Forelimb muscle (tissue), 1 donor: ENCODE measurements at places on chromosomes 3 and 15. TPM values are rescaled to one million over a fixed set of nuclear protein-coding genes. Genes with fewer than 3 reads are reported as not detected.

Gene FBXL22
- polyA plus RNA-seq: 33.6 TPM

Gene TCAIM
- polyA plus RNA-seq: 25.0 TPM

Gene SUCNR1
- polyA plus RNA-seq: 0.05 TPM

Gene HHLA2
- not detected for polyA plus RNA-seq

Gene NME9
- 0.90 TPM for polyA plus RNA-seq

Gene PYDC2
- polyA plus RNA-seq: not detected

Gene GPR160
- polyA plus RNA-seq: 2.7 TPM

Gene XYLB
- polyA plus RNA-seq: 2.9 TPM

Gene ZNF774
- 2.9 TPM for polyA plus RNA-seq

Gene CCDC39
- 2.7 TPM for polyA plus RNA-seq

Gene GABRB3
- polyA plus RNA-seq: 1.0 TPM

Gene CLDN18
- polyA plus RNA-seq: 0.39 TPM

Gene ITPR1
- polyA plus RNA-seq: 16.4 TPM

Gene ATP2B2
- polyA plus RNA-seq: 6.6 TPM

Gene UBE3A
- 95.0 TPM for polyA plus RNA-seq

GRCh38 chr3:196274585-196274984, 12.9 kb downstream of the PCYT1A start:
- no peak for DNase-seq

GRCh38 chr3:60456180-60456579, 795.1 kb downstream of the FHIT start:
- no peak for DNase-seq

- DNase-seq: no peak
These were observed 242.8 kb upstream of the ICE2 start for GRCh38 chr15:60721707-60722106.

DNA sequence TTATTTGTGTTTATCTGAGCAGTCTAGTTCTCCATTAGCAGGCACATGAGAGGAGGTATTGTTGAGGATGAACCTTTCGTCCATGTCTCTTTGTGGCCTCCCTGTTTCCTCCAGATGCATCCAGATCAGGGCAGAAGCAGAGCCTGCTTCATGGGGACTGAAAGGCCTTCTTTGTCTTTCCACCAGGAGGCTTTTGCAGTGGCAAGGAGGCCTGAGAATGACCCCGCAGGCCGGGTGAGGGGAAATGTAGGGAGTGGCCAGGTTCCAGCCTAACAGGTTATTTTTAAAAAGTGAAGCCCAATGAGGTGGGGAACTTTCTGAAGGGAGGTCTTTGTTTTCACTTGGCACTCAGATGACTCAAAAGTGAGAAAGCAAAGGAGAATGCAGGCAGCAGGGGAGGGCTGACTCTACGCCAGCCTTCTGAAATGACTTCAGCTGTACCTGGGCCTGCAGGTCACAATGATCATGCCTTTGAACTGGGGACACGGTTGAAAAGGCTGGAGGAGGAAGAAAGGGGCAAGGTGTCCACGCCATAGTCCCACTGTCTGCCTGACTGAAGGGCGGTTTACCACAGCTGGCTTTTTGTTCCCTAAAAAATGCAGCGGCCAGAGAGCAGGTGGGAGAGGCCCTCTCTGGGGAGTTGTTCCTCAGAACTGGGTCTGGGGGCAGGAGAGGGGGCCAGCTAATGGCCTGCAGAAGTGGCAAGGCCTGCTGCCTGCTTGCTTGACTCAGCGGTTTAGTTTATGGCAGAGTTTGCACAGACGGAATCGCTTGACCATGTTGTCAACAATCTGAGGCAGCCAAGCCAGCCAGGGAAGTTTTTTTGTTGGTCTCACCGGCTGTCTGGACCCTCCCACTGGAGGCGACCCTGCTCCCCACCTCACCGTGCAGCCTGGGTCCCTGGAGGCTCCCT, 28.7 kb downstream of the CMTM7 start:
- DNase-seq: no peak

- DNase-seq: peak; percentile 17
These were observed 559.3 kb upstream of the GRM7 start for GRCh38 chr3:6301626-6302025.

GRCh38 chr15:88491158-88491557, 23.6 kb downstream of the MRPS11 start:
- no peak for DNase-seq

DNA sequence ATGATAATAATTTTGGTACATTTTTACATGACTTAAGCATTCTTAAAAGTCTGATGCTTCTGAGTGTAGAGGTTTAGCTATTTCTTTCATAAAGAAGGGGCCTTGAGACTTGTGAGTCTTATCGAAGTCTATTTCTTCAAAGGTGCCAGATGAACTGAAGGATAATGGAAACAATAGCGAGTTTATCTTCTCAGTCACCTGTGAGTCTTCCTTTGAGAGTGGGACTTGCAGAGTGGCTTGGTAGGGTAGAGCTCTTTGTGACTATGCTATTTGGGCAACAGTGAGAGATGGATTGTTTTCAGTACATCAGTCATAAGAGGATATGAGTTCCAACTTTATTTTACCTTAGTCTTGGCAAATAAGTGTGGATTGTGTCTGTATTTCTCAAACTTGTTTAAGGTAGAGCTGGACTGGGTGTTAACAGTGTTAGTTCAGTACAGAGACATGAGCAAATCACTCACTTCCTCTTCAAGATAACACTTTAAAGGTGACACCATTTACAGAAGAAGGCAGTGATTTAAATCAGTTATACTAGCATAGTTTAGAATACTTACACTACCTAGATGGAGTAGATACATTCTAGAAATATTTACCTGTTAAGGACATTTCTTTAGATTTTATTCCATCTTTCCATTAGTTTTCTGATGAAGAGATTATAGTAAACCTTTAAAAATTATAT, 3.2 kb downstream of the AKAP13 start:
- no peak for DNase-seq

DNA sequence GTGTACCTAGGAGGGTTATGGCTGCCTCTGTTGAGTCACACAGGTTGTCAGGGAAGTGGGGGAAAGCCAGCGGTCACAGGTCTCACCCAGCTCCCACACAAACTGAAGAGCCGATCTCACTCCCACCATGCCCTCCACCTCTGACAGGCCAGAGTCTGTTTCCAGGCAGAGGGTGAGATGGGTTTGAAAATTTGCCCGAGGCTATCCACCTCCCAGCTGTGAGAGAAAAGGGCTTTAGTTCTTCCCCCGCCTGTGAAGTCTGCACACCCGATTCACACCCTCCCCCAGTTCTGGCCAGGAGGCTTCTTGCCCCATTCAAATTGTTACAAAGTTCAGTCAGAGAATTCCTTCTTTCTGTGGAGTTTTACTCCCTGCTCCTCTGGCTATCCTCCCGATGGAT, 446.9 kb downstream of the EDEM1 start:
- DNase-seq: no peak

GRCh38 chr3:51358981-51359380, 26.1 kb upstream of the MANF start:
- DNase-seq: no peak

DNA sequence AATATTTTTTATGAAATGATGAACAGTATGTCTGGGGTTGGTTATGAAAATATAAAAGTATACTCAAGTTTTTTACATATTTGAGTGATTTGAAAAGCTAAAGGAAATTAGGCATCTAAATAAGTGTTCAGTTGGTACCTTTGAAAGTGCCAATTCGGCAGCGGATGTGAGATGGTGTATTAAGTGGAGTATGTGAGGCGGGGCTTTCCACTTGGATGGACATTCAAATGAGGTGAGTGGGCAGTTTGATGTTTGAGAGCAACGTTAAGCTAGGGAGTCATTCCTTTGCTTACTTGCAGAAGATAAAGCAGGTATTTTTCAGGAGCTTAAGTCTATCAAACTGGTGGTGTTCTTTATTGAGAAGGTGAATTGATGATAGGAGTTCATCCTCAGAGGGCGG, 189.0 kb upstream of the GOLIM4 start:
- DNase-seq: no peak

- no peak for DNase-seq
These were observed 2.3 kb downstream of the PLXND1 start for GRCh38 chr3:129603991-129604749.

GRCh38 chr15:43463507-43463906, 29.4 kb downstream of the TP53BP1 start:
- DNase-seq: no peak

- peak; percentile 46 for DNase-seq
These were observed 212.2 kb upstream of the LRRN1 start for GRCh38 chr3:3586843-3587646.

DNA sequence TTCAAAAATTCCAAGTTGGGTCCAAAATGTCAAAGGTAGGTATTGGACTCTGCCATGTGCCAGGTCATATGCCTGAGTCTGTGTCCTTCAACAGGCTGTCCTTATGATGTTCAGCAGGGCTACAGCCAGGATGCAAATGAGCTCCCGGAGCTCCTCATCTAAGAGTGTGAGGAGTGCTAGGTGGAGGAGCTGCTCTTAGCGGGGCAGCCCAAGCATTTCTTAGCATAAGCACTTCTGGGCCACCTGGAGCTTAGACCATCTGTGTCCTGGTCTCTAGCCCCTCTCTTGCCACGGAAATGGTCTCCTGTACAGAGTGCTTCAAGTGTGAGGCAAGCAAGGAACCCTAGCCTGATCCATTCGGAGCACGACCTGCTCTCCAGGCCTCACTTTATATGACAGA, 64.6 kb upstream of the PRR23C start:
- DNase-seq: no peak

GRCh38 chr3:187922704-187923416, 177.6 kb upstream of the BCL6 start:
- DNase-seq: no peak

DNA sequence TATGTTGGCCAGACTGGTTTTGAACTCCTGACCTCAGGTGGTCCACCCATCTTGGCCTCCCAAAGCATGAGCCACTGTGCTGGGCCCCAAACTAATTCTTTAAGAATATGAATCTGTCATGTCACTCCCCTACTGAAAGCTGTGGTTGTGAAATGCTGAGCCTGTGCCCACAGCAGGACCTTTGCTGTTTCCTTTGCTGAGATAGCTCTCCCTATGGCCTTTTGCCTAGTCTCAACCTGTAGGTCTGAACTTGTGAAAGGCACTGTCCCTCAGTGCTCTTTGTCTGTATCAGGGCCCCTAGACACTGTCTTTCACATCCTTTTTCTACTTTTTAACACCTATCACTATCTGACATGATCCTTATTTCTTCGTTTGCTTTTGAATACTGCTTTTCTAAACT, 62.7 kb upstream of the CCR4 start:
- no peak for DNase-seq

DNA sequence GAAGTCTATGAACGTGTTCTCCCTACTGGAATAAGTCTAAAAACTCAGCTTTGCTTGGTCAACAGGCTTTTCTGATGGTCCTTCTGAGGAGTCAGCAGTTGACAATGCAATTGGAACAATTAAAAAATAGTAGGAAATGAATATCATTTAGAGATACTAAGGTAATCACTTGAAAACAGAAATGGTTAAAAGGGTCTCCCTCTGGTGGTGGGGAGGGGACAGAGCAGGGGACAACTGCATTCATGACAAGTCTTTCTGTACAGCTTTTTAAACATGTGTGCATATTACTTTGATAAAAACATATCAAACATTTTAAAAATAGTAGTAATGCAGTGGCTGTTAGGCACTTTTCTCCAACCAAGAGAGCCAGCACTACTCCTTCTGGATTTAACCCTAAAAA, 119.9 kb upstream of the FHIT start:
- DNase-seq: no peak

GRCh38 chr3:61980041-61980440, 393.3 kb downstream of the FEZF2 start:
- DNase-seq: no peak

DNA sequence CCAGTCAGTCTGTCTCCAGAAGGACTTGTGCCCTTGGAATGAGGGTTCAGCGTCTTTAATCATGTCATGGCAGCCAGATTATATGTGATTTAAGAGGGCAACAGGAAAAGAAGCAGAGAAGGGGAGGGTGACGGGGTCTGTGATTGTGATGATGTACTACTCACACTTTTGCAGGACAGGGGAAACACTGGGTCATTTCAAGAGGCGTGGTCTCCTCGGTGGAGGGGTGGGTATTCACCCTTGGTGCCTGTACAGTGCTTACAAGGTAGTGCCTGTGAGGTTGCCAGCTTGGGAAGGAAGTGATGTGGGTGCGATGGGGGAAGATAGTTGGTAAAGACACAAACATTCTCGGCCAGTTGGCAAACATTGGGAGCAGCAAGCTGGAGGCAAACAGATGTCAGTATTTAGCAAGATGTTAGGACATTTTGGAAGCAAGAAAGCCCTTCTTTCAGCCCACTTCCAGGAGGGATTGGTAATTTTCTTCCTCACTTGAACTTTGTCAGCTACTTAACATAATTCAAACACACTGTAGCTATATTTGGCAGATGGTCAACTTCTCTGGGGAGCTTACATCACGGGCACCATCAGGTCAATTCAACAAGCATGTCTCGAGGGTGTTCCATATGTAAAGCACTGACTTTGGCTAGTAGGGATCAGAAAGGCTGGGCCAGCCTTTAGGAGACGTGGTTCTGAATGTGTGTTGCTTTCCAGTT, 71.4 kb upstream of the ROPN1 start:
- DNase-seq: no peak

- no peak for DNase-seq
These were observed 92.1 kb downstream of the IGF2BP2 start for GRCh38 chr3:185732782-185733181.

- DNase-seq: no peak
These were observed 171.1 kb downstream of the KCNAB1 start for GRCh38 chr3:156291272-156292123.

DNA sequence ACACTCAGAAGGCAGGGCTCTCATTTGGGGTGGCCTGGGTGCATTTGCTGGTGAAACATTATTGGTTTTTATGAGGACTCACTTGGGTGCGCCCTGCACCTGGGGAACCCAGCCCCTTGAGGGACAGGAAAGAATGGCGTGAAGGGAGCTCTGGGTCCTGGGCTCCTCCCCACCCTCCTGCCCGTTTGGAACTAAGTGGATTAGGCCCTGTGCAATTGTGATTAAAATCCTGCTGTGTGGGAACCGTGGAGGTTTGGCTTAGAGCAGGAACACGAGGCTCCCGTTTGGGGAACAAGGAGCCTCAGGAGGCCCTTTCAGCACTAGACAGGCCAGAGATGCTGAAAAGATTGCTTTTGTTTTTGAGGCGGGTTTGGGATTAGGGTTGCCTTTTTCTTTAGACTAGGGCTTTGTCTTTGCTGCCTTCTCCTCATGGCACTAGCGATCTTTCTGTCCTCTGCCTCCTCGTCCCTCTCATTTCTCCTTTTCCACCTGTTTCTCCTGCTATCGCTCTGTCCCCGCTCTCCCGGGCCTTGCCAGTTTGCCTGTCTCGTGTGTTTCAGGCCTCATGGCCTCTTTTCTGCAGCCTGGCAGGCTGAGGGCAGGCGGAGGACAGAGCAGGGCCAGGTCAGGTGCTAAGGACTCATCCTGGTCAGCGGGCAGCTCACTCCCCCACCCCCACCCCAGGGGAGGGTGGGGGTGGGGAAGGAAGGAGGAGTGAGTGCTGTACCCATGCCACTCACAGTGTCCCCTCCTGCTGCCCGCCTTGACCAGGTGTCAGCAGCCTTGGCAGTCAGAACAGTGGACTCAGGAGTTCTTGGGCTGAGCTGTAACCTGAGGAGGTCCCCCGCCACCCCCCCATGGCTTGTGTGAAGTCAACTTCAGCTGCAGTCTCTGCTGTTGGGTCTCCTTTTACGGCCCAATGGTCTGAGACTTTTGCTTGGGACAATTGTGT, 8.6 kb downstream of the MAPKAPK3 start:
- DNase-seq: no peak
